ENCODE measurements at places on chromosomes 4 and X. TPM values are rescaled to one million over a fixed set of nuclear protein-coding genes. Genes with fewer than 3 reads are reported as not detected.

CYTL1 gene
- total RNA-seq, result not detected

ADRA2C gene
- total RNA-seq, result 0.09 TPM

GSTCD gene
- 3.9 TPM for total RNA-seq

KLHL34 gene
- total RNA-seq, result not detected

GAGE1 gene
- total RNA-seq, result not detected

SOWAHD gene
- total RNA-seq, result under 0.01 TPM

BEX5 gene
- not detected for total RNA-seq

NALF2 gene
- not detected for total RNA-seq

FRMD7 gene
- total RNA-seq, result under 0.01 TPM

GLOD5 gene
- not detected for total RNA-seq

IL21 gene
- not detected for total RNA-seq

RNF4 gene
- 29.0 TPM for total RNA-seq

STIM2 gene
- 17.0 TPM for total RNA-seq

GALNTL6 gene
- total RNA-seq, result not detected

TRIM60 gene
- not detected for total RNA-seq

SMR3B gene
- total RNA-seq, result not detected

GPR101 gene
- total RNA-seq, result not detected

PCDH11X gene
- total RNA-seq, result not detected

AKAP4 gene
- not detected for total RNA-seq

MAGEB3 gene
- not detected for total RNA-seq

TMEM131L gene
- 5.5 TPM for total RNA-seq

GRPR gene
- total RNA-seq, result not detected

RHOXF2B gene
- total RNA-seq, result not detected

PWWP3B gene
- under 0.01 TPM for total RNA-seq

PLAC1 gene
- 0.26 TPM for total RNA-seq

SMIM31 gene
- not detected for total RNA-seq

INTU gene
- total RNA-seq, result 4.1 TPM

DDX3X gene
- total RNA-seq, result 170 TPM

CTAG1A gene
- total RNA-seq, result not detected

CXCL5 gene
- total RNA-seq, result 0.17 TPM

SRPX gene
- total RNA-seq, result 329 TPM

SPP1 gene
- 0.09 TPM for total RNA-seq

PAGE4 gene
- total RNA-seq, result not detected

BTC gene
- total RNA-seq, result 0.63 TPM

ANXA3 gene
- total RNA-seq, result 1.6 TPM

SPIN4 gene
- 2.1 TPM for total RNA-seq

CENPVL1 gene
- not detected for total RNA-seq

ASMT gene
- not detected for total RNA-seq

MGAT4D gene
- not detected for total RNA-seq

ADH6 gene
- not detected for total RNA-seq

RRH gene
- not detected for total RNA-seq

GAGE13 gene
- total RNA-seq, result not detected

NEIL3 gene
- total RNA-seq, result 1.3 TPM

KLKB1 gene
- total RNA-seq, result 0.16 TPM

NOP14 gene
- 17.8 TPM for total RNA-seq

TMEM184C gene
- 35.0 TPM for total RNA-seq

TCEAL6 gene
- not detected for total RNA-seq

TRPC5OS gene
- total RNA-seq, result not detected

GRID2 gene
- not detected for total RNA-seq

PPARGC1A gene
- total RNA-seq, result 0.69 TPM

FAM90A26 gene
- total RNA-seq, result not detected
